ENCODE measurements at places on chromosomes 12 and 14. TPM values are rescaled to one million over a fixed set of nuclear protein-coding genes. Genes with fewer than 3 reads are reported as not detected.

DNA sequence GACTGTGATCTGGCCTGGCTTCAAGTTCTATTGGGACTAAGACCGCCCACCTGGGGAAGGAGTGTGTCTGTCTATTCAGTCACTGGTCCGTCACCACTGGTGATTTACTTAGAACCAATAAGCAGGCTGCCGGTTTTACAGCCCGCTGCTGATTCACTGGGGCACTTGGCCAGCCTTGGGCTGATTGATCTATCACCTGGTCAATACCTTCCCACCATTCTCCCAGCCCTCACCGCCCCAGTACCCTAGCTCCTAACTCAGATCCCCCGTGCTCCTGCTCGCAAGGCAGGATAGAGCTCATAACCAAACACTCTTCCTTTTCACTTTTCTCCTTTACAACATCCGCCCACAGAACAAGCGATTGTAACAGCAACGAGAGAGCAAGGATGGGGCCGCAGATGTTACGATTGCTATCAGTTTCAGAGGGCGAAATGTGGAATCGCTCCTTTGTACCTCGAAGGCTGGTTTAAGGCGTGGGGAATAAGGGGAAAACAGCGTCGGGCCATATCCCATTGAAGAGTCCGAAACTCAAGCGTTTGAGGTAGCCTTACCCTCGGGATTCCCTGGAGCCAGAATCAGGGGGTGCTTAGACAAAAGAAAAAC lies 672 bp downstream of the RDH11 start:
- DNase-seq = peak; percentile 97
- H3K4me3 ChIP-seq = peak overlapping the region; percentile 92
- H3K27ac ChIP-seq = peak overlapping the region; percentile 94
- no peaks in the 10 kb centered on the region for H3K27me3 ChIP-seq
- H3K36me3 ChIP-seq = peaks cover 12% of the 10 kb centered on the region

DNA sequence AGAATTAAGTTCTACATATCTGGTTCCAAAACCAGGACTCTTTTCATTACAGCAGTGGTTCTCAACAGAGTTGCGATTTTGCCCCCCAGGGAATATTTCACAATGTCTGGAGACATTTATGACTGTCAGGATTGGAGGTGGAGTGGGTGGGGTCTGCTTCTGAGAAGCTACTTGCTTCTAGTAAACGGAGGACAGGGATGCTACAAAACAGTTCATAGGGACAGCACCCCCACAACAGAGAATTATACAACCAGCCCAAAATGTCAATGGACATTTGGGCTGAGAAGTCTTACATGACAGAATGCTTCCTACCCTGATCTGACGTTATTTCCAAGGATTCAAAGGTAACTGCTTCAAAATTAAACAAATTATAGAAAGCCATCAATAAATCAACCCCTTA lies 739 bp upstream of the SPATA7 start:
- H3K4me3 ChIP-seq = peak overlapping the region; percentile 94
- no peaks in the 10 kb centered on the region for H3K36me3 ChIP-seq
- H3K4me1 ChIP-seq = peaks cover 5% of the 10 kb centered on the region
- no peaks in the 10 kb centered on the region for H3K27me3 ChIP-seq
- peak overlapping the region; percentile 92 for H3K27ac ChIP-seq
- DNase-seq = no peak

The DNAAF2 gene
- total RNA-seq = 10.3 TPM

DNA sequence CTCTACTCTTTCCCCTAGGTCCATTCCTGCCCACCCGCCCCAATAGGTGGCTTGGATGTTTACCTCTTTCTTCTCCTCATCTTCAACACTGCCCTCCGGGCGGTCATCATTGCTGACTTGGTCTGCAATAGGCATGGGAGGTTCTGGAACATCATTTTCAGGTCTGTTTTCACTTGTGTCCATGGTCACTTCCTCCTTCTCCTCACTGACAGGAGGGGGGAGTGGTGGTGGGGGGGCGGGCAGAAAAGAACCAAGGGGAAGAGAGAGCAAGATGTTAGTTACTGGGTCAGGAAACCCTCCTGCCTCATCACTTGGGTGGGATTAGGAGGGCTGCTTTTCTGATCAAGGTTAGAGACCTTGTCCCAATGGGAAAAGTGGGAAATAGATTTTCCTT lies 12.1 kb upstream of the CDH24 start:
- H3K27ac ChIP-seq = peak overlapping the region; percentile 24
- H3K27me3 ChIP-seq = no peaks in the 10 kb centered on the region
- H3K4me3 ChIP-seq = peak overlapping the region; percentile 45
- H3K4me1 ChIP-seq = peaks cover 20% of the 10 kb centered on the region
- DNase-seq = no peak
- peaks cover 20% of the 10 kb centered on the region for H3K36me3 ChIP-seq

GRCh38 chr12:24470050-24470449 lies 478.9 kb downstream of the BCAT1 start:
- H3K27me3 ChIP-seq = no peaks in the 10 kb centered on the region
- no peak overlapping the region for H3K4me3 ChIP-seq

DNA sequence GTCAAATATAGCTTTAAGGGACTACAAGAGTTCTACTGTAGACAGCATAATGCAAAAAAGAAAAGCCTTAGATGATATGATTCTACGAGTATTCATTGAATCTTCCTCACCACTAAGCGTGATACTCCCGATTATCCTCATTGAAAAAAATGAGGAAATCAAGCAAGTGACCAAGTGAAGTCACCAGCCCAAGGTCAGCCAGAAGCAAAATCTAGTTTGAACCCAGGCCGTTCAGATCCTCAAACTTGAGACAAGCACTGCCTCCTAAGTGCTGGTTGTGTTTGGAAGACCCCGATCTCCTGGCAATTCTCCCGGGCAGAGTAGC lies 845 bp downstream of the GIT2 start:
- peak overlapping the region; percentile 54 for H3K4me3 ChIP-seq
- peaks cover 7% of the 10 kb centered on the region for H3K4me1 ChIP-seq
- H3K27ac ChIP-seq = peak overlapping the region; percentile 77
- no peak for DNase-seq

GRCh38 chr14:36647824-36648753 lies 13.6 kb upstream of the PAX9 start:
- peak; percentile 39 for DNase-seq
- no peak overlapping the region for H3K27ac ChIP-seq
- no peak overlapping the region for H3K4me3 ChIP-seq
- H3K27me3 ChIP-seq = peaks cover 49% of the 10 kb centered on the region
- H3K4me1 ChIP-seq = no peaks in the 10 kb centered on the region

The PTPN21 gene
- 9.2 TPM for total RNA-seq

- H3K36me3 ChIP-seq = no peaks in the 10 kb centered on the region
- H3K27ac ChIP-seq = peak within 1 kb of the TSS; percentile 40
- peak within 1 kb of the TSS; percentile 79 for H3K4me3 ChIP-seq
- no peaks in the 10 kb centered on the region for H3K27me3 ChIP-seq
- peak; percentile 86 for DNase-seq
Measured at GRCh38 chr12:401235-402028, at the start of gene CCDC77. Gene CCDC77, plus strand, starts transcription at chr12:401644. Its CDS starts 7,740 bp downstream, at chr12:409384.

DNA sequence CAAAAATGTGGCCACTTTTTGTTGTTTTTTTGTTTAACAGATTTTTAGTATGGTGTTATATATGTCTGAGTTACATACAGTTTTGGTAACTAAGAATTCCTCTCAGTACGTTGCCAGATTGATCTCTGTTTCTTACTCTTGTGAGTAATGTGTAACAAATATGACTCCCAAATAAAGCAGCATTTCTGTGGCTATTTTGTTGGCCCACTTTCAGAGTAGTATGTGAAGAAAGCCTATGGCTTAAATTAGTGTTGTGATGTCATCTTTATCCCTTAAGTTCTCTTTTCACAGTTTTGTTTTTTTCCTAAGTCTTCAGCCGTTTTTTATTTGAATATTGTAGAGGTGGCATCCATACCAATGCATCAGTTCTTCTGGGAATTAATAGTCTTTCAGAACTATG lies 10.7 kb downstream of the PCNX4 start:
- peaks cover 9% of the 10 kb centered on the region for H3K4me1 ChIP-seq
- peak overlapping the region; percentile 41 for H3K27ac ChIP-seq
- no peaks in the 10 kb centered on the region for H3K27me3 ChIP-seq

The CCDC184 gene
- total RNA-seq = 0.17 TPM

The DHH gene
- total RNA-seq = under 0.01 TPM

- no peaks in the 10 kb centered on the region for H3K27me3 ChIP-seq
- no peak overlapping the region for H3K4me3 ChIP-seq
- no peaks in the 10 kb centered on the region for H3K36me3 ChIP-seq
- peaks cover 4% of the 10 kb centered on the region for H3K4me1 ChIP-seq
- peak; percentile 9 for DNase-seq
- no peak overlapping the region for H3K27ac ChIP-seq
Measured at GRCh38 chr12:7501031-7501588, 2.5 kb downstream of the CD163 start.

DNA sequence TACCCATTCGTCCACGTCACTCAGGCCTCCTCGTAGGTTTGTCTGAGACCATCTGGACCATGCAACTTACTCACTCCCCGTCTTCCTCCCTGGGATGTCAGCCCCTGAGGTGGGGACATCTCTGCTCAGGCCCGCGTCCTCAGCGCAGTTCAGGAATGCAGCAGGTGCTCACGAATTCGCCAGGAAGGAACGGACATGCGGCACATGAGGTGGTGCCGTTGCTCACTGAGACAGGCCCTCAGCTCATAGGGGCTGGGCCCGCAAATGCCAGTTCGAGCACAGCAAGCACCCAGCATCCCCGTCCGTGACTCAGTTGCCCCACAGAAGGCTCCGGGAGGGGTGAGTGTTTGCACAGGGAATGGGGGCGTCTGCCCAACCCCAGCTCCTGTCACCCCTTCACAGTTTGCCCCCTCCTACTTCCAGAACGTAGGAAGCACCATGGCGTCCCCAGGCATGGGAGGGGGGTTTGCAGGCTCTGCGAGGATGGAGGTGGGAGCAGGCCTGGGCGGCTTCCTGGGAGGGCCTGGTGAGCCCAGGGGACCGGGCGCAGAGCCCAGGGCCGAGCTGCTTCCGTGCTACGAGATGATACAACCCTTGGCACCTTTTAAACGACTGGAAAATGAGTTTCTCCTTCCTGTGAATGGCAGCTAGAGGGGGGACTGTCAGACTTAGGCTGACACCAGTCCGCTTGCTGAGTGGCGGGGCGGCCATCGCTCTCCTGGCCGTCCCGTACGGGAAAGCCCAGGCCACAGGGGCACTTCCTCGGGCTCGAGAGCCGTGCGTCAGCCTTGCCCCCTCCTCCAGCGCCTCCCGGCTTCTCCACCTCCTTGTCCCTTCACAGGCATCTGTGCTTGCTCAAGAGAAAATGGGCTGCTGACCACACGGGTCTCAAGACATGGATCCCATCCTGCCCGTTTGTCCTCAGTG lies 6.9 kb downstream of the GALNT9 start:
- no peaks in the 10 kb centered on the region for H3K27me3 ChIP-seq
- H3K4me3 ChIP-seq = no peak overlapping the region
- H3K27ac ChIP-seq = no peak overlapping the region
- no peaks in the 10 kb centered on the region for H3K4me1 ChIP-seq

The TEX22 gene
- total RNA-seq = 0.51 TPM

The TAS2R46 gene
- total RNA-seq = 2.0 TPM

- no peak overlapping the region for H3K4me3 ChIP-seq
- H3K4me1 ChIP-seq = no peaks in the 10 kb centered on the region
Measured at GRCh38 chr12:97877404-97877803, 414.8 kb downstream of the RMST start.

The KRT3 gene
- not detected for total RNA-seq

DNA sequence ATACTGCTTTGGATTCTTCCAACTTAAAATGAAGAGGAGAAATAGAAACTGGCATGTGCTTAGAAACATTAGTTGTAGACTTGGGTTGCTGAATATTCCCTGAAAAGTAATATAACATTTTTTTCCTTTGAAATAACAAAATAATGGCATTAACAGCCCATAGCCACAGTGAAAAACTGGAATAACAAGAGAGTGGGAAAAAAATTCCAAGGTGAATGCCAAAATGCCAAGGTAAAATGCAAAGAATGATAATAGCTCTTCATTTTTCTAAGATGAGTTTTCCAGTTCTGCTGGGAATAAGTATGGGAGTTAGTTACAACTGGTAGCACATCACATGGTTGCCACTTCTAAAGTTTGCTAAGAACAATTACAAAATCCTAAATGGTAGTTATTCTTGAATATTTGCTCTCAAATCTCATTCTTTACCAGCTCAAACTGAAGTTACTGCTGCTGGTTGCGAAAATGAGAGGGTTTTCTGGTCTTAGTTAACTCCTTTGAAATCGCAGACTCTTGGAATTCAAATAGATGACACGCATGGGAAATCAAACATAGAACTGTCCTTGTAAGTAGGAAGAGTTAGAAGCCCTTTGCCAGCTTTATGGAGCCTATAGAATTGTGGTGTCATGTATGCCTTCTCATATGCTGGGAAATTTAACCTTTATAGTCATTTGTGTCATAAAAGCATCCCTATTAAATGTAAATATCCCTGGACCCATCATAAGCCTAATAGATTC lies 165.0 kb upstream of the DCN start:
- H3K27ac ChIP-seq = no peak overlapping the region
- H3K4me1 ChIP-seq = no peaks in the 10 kb centered on the region
- H3K27me3 ChIP-seq = no peaks in the 10 kb centered on the region
- H3K36me3 ChIP-seq = no peaks in the 10 kb centered on the region
- H3K4me3 ChIP-seq = no peak overlapping the region
- DNase-seq = no peak

The SLC25A21 gene
- 0.50 TPM for total RNA-seq

DNA sequence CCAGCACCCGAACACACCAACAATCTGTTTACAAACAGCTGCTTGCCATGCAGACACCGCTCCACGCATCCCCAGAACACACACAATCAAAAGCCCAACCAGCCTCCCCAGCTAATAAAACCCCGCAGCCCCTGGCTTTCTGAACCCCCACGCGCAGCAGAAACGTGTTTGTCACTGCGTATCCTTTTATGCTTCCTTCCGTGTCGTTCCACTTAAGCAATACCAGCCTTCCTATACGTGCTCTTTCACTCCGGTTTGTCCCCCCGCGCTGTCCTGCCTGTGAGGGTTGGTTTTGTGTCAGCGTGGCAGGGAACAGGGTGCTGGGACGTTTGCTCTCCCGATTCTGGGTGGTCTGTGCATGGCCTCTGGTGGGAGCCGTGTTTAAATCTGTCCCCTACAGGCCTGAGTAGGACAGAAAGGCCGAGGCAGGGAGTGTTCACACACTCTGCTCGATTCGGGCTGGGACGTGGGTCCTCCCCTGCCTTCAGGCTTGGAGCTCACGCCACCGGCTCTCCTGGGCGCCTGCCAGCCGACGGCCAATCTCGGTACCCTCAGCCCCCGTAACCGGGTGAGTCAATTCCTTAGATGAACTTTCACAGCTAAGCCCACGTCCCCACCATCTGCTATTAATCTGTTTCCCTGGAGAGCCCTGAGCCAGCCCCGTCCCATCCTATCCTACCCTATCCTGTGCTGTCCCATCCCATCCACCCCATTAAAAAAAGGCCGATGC lies 60.0 kb downstream of the NOC4L start:
- no peak overlapping the region for H3K4me3 ChIP-seq
- H3K36me3 ChIP-seq = no peaks in the 10 kb centered on the region
- peaks cover 21% of the 10 kb centered on the region for H3K27me3 ChIP-seq
- no peak overlapping the region for H3K27ac ChIP-seq
- H3K4me1 ChIP-seq = no peaks in the 10 kb centered on the region
- DNase-seq = no peak

DNA sequence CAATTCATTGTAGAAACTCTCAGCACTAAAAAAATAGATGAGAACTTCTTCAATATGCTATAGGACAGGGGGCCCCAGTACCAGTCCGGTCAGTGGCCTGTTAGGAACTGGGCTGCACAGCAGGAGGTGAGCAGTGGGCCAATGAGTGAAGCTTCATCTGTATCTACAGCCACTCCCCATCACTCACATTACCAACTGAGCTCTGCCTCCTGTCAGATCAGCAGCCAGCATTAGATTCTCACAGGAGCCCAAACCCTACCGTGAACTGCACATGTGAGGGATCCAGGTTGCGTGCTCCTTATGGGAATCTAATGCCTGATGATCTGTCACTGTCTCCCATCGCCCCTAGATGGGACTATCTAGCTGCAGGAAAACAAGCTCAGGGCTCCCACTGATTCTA lies 15.7 kb upstream of the ANO2 start:
- no peaks in the 10 kb centered on the region for H3K27me3 ChIP-seq
- no peak overlapping the region for H3K27ac ChIP-seq
- H3K4me3 ChIP-seq = no peak overlapping the region
- no peak for DNase-seq
